Left colon (tissue), 2 donors: ENCODE measurements at places on chromosomes 12 and 14. TPM values are rescaled to one million over a fixed set of nuclear protein-coding genes. Genes with fewer than 3 reads are reported as not detected.

The SLC39A5 gene
- 152 TPM for total RNA-seq

The SLC6A13 gene
- total RNA-seq, result not detected

The CAPZA3 gene
- not detected for total RNA-seq

The ADAM21 gene
- not detected for total RNA-seq

The FLVCR2 gene
- 19.8 TPM for total RNA-seq

The LTBP2 gene
- total RNA-seq, result 6.4 TPM

The CSRNP2 gene
- 16.5 TPM for total RNA-seq

The SERPINA5 gene
- 0.46 TPM for total RNA-seq

The KRT5 gene
- 0.24 TPM for total RNA-seq

The CEBPE gene
- total RNA-seq, result not detected

The NR1H4 gene
- total RNA-seq, result 30.5 TPM

The CSAD gene
- total RNA-seq, result 28.7 TPM

The KCNJ8 gene
- 2.4 TPM for total RNA-seq

The OSBPL8 gene
- 33.3 TPM for total RNA-seq

The CLEC14A gene
- total RNA-seq, result 7.7 TPM

The SRSF5 gene
- total RNA-seq, result 315 TPM

The RBM19 gene
- total RNA-seq, result 20.9 TPM

The EFCAB11 gene
- total RNA-seq, result 5.8 TPM

The PLEKHG3 gene
- 79.3 TPM for total RNA-seq

The TTC8 gene
- total RNA-seq, result 13.4 TPM
